Myocyte (in vitro differentiated cells): ENCODE measurements at places on chromosomes 5 and 9.
A peak's percentile ranks its signal among the peaks of the same experiment; 100 is the strongest.

GRCh38 chr9:36935332-36935731 lies 98.7 kb downstream of the PAX5 start:
- DNase-seq: no peak

DNA sequence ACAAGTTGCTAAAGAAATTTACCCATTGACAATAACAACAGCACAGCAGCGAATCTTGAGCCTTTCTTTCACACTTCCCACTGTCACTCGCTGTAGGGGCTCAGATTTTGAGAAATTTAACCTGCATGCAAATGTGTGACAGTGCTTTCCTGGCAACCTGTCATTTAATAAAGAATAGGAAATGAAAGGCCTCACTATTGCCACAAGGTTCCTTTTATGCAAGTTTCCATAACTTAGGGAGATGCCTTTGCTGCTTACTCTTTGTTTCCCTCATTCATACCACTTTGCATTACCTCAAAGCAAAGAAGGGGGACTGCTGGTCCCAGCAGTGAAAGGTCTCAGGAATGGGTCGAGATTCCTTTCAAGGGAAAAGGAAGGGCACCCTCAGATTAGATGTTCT lies 49.5 kb downstream of the PTCD2 start:
- DNase-seq: no peak

DNA sequence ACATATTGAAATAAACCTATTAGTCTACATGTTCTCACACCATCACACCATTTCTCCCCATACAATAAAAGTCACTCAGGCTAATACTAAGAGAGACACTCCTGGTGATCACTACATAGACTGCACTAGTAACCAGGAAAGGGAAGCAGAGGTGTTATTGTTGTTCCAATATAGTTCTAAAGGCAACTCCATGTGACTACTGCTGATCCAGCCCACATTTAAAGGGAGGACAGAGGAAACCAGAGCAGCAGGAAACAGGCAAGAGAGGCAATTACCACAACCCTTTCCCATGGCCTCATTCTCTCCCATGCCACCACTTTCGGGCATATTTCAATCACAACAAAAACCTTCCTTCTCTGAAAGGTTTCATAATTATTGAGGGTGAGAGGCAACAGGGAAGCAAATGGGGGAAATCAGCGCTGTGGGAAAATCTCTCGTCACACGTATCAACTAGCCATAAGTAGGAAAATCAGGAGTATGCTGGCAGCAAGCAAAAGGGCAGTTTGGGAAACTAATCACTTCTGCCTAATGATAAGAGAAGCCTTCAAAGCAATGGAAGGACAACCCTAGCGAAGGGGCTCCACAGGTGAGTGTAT lies 1.8 kb downstream of the UBAP2 start:
- DNase-seq: no peak

DNA sequence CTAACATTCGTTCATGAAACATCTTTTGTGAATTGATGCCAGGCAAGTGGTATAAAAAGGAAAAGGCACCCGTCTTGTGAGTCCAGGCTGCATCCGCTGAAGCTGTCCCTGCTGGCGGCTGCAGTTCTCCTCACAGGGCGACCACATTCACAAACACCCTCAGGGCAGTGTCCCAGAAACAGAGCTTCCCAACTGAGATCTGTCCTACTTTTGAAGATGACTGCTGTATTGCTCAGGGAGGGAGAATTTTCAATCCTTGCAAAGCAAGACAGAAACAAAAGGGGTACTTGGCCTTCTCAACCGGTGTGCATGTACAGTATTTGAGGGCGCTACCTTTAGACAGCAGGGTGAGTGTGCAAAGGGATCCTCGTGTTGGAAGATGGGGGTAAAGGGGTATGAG lies 316.1 kb downstream of the GADD45G start:
- DNase-seq: no peak

- DNase-seq: no peak
Measured at GRCh38 chr5:109450129-109450877, 40.5 kb upstream of the PJA2 start.

- DNase-seq: no peak
Measured at GRCh38 chr9:93886911-93887310, 68.2 kb downstream of the BARX1 start.

DNA sequence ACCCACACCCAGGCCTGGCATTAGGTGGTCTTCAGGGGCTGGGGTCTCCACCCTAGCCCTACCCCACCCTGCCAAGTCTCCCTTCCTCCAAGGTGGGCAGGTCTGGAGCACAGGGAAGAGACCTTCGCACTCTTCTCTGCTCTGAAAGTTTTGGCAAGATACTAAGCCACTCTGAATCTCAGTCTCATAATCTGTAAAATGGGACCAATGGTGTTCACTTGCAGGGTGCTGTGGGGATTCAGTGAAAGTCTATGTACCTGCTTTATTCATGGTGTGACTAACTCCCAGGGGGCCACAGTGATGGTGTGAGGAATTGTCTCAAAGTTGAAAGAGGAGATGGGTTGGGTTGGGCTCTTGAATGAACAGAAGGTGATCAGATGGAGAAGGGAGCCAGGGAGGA lies 25.0 kb downstream of the LHX2 start:
- no peak for DNase-seq

DNA sequence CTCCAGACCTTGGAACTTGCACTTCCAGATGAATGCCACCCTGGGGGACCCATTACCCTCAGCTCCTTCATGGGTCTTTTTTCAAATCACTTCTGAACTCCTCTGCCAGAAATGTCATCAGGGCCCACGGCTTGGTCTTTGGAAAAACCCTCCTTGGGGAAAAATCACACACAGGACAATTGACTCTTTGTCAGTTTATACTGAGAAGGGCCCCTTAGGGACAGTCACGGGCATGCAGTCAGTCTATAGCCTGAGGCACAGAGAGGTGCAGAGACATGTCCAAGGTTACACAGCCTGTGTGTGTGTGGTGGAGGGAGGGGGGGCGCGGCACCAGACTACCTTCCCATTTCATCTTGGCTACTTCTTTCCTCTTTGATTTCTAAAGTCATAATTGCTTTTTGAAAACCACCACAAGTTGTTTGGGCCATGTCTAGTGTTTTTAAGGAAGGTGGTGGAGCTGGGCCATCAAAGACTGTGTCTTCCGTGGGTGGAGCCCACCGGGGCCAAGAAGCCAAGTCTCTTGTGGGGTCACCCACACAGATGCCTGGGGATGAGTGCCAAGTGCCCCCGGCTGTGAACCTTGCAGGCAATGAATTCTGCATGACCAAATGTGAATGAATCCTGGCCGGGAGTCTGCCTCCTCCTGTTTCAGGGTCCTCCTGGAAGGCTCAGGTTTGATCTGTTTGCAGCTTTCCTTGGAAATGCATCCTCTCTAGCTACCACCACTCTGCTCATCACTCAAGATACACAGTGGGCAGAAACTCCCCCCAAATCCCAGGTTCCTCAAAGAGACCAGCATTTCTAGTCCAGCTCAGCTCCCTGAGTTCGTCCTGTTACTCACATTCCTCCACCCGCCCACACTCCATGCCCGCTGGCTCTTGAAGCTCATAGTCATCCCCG lies 200.1 kb upstream of the TBC1D2 start:
- DNase-seq: no peak

GRCh38 chr9:93309889-93310425 lies 126.0 kb downstream of the WNK2 start:
- DNase-seq: no peak

DNA sequence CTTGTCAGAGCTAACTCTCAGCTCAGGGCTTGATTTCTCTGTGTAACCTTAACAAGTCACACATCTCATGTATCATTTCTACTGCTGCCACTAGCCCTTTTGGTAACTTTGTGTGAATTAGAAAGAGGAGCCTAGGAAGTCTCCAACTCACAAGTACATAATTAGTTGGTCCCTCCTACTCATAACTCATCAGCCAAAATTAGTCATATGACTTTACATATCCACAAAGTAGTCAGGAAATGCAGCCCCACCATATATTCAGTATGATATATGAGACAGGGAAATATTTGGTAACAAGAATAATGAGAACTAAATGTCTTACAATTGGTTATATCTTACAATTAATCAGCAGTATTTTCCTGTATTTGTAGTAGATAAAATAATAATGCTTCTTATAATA lies 250.2 kb downstream of the SH3GL2 start:
- DNase-seq: no peak

DNA sequence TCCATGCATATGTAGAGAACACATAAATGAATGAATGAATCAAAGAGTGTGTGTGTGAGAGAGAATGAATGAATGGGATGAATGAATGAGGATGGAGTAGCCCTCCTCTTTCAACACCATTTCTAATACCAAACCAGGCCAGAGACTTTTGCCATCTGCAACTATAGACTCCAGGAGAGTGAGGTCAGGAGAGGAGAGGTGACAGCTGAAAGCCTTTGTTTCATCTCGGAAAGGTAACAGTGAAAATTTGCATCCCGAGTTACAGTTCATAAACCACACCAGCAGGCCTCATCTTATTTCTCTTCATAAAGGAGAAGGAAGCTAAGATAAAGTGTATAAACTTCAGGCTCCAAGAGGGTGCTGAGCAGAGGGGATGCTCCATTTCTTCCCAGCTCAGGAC lies 255.3 kb upstream of the KLF4 start:
- no peak for DNase-seq

GRCh38 chr5:14504332-14504727 lies 77.3 kb upstream of the OTULINL start:
- no peak for DNase-seq

- DNase-seq: no peak
Measured at GRCh38 chr9:133166392-133166791, 2.7 kb upstream of the GBGT1 start.

- peak; percentile 57 for DNase-seq
Measured at GRCh38 chr5:19928562-19929421, 59.2 kb downstream of the CDH18 start.

GRCh38 chr9:112091810-112092209 lies 83.3 kb downstream of the SUSD1 start:
- peak; percentile 58 for DNase-seq

DNA sequence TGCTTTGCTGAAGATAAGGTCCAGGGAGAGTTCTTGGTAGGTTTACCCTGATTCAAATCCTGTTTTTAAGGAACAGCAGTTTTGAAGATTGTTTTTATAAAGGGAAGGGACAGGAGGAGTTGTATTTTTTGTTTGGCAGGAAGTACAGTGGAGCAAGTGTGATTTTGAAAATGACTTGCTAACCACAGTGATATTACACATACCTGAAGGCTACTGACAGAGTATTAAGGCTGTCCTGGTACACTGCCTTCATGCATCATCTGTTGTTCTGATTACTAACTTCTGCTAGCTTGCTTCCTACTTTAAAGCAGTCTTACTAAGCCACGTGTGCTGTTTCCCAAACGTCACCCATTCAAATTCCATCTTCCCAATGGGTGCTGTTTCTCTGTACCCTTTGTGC lies 559.5 kb upstream of the SGCD start:
- no peak for DNase-seq

DNA sequence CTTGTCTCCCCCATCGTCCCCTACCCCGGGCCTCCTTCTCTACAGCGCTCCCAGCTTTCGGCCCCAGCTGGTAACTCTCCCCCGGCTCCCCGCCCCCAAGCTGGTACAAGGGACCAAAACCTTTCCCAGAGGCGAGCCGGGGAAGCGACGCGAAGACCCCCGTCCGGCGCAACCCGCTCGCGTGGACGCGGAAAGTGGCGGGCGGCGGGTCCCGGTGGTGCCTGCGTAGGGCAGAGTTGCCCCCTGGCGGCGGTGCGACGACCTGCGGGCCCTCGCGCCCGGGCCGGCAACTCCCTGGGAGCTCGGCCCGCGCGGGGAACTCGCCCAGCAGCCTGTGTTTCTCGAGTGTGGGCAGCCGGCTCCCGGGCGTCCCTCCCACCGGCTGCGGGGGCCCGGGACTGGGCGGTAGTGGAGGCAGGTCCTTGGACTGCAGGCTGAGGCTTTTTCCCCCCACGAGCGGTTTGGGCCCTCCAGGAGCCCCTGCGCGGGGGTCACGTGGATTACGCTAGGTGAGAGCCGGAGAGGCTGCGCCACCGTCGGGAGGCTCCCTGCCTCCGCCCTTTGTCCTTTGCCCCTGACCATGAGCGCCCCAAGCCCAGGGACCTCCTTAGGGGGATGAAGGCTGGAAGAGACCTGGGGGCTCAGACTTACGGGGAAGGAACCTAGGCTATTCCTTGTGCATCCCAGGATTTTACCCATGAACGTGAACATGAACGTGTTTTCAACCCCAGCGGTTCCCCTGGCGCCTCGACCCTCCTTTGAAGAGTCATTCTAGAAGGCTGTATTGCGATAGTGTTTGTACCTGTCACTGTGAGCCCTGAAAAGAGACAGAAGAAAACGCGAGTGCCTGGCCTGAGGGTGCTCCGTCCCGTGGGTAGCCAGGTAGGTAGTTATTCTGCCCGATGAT lies 2.9 kb upstream of the FOXD1 start:
- DNase-seq: peak; percentile 68

DNA sequence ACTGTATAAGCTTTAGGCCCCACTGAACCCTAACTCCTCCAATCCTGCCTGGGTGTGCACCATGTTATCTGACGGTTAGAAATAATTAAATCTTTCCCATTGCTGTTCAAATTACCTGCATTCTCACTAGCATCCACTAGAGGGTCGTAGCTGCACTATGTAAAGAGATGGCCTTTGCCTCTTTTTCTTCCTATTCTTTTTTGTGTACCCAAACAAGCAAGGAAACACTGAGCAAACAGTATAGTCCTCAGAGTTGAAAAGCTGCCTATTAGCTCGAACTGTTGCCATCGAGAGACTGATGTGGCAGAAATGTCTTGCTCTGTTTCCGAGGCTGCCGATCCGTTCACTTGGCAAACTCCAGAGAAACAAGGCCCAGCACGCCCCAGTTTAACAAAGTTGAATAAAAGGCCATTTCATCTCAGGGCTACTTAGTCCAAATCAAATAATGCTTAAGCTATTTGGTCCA lies 163.8 kb upstream of the TRPM3 start:
- peak; percentile 70 for DNase-seq

GRCh38 chr9:132079391-132080091 lies at the start of gene MED27:
Gene MED27 (minus strand): TSS chr9:132079867. CDS start chr9:132079844, 23 bp downstream.
- peak; percentile 93 for DNase-seq

DNA sequence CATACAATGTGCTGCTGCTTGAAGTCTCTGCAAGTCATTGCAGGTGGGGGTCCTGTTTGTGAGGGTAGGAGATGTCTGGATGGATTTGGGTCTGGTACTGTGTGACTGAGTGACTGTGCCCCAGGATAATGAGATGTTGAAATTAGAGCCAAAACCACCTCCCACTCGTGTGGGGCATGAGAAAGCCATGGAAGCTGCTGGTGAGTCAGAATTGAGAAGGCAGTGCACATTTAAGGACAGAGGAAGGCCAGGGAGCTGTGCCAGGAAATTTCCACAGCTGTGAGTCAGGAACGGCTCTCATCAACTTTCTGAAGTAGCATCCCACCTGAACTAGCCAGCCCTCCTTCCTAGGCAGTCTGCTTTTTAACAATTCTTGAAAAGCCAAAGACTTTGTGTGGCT lies 229.8 kb downstream of the DRD1 start:
- DNase-seq: peak; percentile 32

DNA sequence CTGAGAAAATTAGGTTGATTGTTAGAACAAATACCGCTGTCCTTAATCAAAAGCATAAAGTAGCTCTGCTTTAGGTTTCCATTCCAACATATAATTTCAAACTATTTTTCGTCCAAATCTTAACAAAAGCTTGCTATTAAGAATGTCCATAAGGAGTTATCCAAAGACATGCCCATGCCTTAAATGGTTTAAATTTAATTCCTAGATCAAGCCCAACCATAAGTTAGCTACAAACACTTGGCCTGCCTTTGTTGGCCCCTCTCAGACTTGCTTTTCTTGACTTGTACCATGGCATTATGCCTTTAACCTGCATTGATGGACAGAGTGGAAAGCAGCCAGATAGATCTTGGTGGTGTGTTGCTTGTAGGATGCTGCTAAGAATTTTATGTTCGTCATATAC lies 8.8 kb downstream of the GARNL3 start:
- DNase-seq: no peak

- peak; percentile 76 for DNase-seq
Measured at GRCh38 chr9:33163433-33164137, 3.6 kb downstream of the B4GALT1 start.
